ENCODE measurements at places on chromosomes 4 and X.

DNA sequence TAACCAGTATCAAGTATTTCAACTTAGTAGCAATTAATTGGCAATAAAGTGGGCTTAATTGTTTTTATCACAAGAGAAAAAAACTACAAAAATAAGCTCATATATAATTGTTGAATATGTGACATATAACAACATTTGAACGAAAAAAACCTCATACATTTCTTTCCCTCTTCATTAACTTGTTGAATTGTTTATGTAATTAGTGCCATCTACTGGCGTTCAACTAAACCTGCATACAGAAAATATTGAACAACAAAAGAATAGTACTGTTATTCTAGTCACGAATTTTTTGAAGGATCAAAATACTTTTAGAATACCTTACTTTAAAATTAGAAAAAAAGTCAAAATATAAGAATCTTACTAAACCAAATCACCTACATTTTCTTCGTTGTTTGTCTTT, 586.5 kb upstream of the FTHL17 start:
- DNase-seq = no peak

DNA sequence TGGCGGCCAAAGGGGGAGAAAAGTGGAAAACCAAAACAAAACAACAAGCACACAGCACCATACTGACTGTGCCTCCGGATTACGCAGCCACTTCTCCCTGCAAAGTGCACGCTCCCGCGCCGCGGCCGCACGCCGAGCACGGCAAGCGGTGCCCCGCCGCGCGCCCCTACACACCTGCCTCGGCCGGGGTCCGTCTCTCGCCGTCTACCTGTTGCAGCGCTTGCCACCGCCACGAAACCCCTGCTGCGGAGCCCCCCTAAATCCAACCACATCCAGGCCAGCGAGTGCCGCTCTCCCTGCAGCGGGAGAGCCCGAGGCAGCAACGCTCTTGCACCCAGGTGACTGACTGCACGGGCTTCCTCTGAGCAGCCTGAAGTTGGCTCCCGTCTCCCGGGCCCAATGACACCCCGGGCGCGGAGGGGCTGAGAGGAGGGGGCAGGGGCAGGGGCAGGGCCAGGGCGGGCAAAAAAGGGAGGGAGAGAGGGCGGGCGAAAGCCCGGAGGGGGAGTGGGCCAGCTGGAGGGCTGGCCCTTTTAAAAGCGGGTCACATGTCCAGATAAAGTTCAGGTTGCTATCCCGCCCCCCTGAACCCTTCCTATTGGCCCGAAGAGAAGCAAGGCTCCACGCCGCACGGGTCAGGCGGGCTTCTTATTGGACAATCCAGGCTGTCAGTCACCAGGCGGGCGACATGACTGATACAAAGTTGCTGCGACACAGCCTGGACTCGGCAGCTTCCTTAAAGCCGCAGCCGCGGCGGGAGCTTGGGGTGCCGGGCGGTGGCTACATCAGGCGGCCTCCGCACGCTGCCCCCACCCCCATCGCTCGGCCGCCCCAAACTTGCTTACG, at the start of gene NR3C2:
Gene NR3C2 (minus strand): TSS at position 429 of the 846 bp plus-strand sequence.
- DNase-seq = peak; percentile 98

DNA sequence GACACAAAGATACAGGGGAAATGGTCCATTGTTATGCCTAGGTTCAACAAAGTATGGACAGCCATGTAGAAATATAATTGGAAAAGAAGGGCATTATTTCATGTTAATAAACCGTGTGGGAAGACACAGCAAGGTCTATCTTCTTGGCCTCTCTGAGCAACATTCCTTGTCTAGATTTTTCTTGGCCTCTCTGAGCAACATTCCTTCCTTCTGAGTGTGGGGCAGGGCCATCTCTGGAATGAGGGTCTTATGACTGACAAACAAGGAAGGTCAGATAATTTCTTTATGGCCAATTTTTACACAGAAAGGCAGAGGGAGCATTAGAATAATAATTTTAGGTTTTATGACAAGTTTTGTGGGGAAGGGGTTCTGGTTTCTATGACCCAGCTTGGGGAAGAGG, 24.3 kb upstream of the MAOA start:
- no peak for DNase-seq

GRCh38 chr4:70718811-70719604, 2.8 kb upstream of the RUFY3 start:
- no peak for DNase-seq

DNA sequence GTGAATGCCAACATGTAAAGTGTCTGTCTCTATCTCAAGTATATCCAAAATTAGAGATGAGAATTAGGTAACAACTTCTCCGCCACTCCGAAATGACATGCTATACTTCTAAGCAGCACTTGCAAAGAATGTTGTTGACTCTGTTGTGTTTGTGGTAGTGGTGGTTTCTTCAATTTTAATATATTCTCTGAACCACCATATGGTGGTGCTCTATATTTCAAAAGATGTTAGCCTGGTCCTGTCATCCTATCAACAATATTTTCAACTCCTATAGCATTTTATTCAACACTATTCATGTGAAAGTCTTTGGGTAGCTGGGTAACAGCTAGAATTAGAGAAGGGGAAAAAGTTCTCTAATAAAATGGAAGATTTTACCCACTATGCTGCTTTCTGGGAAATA, 1622.8 kb upstream of the IGFBP7 start:
- no peak for DNase-seq

DNA sequence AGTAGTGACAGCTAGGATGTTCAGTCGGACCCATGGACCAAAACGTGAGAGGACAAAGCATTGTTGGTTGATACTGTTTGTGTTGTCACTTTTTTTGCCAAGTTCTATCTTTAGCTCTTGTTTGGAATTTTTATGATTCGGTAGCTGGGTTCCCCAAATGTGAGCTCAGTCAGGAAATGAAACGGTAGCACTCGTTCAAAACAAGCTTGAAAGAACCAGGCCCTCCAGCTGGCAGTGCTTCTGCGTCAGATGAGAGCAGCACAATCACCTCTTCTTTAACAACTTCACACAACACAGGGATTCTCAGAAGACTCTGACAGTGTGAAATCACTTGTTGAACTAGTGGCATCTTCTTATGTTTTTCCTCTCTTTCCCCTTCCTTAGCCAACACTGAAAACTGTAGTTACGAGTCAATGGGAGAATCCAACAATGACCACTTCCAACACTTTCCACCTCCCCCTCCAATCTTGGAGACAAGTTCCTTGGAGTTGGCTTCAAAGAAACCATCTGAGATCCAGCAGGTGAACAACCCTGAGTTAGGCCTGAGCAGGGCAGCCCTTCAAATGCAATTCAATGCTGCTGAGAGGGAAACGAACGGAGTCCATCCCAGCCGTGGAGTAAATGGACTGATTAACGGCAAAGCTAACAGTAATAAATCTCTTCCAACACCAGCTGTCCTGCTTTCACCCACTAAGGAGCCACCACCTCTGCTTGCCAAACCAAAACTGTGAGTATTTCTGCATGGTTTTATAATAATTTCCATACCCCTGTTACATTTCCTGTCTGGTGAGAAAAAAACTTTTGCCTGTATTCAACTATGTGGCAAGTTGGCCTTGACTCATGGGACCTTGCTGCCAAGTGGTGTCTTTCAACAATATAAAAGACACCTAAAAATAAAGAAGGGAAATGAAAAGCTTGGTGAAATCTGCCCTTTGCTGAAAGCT, 214.6 kb downstream of the PALLD start:
- DNase-seq = peak; percentile 88

- no peak for DNase-seq
Observed at GRCh38 chr4:73864365-73864764, 4.8 kb upstream of the CXCL1 start.

Measured in ascending aorta (tissue), 2 donors.